ENCODE measurements at places on chromosomes 6 and 20.

DNA sequence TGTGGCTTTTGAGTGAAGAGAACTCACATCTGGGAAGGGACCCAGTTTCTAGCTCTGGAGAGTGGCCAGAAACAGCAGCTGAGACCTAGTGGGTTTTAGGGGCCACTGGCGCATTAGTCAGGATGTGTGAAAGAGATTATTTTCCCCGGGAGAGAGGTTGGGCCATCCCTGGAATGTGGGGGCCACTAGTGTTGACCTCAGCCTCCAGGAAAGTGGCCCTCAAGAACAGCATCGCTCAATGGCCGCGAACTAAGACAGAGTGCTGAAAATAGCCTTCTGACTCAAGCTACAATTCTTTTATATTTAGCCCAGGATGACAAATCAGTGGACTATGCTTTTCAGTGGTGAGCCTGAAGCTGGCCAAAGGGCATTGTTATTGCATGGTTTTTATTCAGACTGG lies 210.4 kb upstream of the RNF24 start:
- DNase-seq: peak; percentile 87

DNA sequence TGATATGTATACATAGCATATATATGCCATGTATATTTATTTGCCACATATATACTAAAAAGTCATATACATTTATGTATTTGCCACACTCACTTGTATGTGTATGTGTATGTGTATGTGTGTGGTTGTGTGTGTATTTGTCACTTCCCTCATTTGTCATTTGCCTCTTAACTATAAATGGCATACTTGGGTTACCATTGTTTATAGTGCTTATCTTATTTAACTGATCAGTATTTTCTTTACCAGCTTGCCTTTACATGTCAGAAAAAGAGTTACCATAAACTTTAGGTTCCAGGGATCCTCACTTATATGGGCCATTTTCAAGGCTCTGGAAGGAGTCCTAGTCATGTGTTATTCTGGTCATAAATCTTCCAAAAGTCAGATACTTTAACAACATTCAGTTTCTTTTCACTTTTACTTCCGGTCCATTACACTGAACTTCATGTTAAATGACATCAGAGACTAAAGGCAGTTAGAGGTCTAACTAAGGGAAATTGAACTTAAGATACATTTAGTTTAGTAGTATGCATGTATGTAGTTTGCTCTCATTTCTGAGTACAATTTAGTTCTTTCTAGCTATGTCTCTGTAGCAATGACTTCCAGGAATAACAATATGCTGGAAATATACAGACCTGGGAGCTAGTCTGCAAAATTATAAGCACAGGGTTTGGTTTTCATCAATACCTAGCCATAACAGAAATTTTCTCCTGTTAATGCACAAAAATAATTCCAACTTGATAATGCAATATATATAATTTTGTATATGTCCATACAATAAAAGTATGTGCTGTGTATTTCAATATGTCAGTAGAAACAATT lies 33.7 kb upstream of the HIVEP1 start:
- no peak for DNase-seq

GRCh38 chr6:35048631-35049083 lies 92.5 kb downstream of the TCP11 start:
- no peak for DNase-seq

- peak; percentile 64 for DNase-seq
Observed at GRCh38 chr20:57346477-57346876, 4.6 kb upstream of the RAE1 start.

DNA sequence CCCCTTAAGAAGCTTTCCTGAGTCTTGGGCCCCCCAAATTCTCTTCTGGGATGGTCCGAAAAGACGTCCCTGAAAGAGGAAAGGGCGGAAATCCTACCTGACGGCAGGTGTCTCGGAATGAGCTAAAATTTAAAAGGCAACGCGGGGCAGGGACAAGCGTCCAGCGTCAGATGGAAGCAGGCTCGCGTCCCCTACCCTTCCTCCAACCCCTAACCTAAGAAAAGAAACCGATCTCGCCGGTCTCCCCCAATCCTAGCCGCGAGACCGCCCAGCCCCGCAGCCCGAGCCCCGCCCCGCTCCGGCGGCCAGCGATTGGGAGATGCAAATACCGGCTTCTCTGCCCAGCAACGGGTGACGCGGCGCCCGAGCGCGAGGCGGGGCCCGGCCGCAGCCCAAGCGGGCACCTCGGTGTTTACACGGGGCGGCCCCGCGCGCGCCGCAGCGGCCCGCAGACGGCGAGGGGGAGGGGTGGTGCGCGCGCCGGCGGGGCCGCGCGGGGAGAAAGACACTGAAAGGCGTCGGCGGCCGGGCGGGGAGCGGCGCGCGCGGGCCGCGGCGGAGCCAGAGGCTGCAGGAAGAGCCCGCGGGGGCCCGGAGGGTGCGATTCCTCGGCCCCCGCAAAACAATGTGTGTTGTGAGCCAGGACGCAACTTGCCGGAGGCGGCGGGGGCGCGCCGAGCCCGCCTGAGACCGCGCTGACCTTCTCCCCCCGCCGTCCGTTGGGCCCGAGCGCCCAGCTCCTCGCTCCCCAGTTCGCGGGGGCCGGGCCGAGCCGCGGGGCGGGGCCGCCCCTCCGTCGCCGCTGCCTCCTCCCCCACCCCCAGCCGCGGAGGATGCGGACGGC lies at the start of gene SOX12:
Gene SOX12, plus strand, starts transcription at position 508 of the 844 bp plus-strand sequence. CDS start 373 bp downstream, outside the sequence.
- peak; percentile 89 for DNase-seq

DNA sequence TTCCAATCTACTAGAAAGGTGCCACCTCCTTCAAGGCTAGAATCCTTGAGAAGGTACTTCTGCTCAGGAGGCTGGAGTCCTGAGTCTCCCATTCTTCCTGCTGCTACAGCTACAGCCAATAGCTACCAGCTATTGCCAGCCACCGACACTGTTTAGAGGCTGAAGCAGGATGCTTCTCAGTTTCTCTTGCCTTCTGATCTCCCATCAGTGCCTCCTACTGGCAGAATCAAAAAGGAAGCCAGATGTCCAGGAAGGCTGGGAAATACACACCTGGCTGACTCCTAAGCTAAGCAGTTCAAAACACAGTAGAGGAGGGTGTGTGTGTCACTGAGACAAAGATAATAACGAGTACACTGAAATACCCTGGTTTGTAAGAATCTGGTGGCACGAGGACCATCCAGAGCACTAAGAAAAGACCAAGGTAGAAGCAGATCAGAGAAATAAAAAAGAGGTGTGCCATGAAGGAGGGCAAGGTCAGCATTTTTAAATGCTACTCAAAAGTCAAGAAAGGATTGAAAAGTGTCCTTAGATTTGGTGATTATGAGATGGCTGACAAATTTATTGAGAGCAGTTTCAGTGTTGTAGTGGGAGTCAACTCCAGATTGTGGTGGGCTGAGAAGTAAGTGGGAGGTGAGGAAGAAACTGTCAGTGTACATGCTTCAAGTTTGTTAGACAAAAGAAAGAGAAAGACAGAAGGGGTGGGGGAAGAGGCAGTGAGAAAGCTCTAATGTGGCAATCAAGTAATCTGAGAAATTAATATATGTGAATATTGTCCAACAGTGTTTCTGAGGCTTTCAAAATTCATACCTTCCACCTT lies 2.3 kb upstream of the HLA-DMA start:
- peak; percentile 41 for DNase-seq

DNA sequence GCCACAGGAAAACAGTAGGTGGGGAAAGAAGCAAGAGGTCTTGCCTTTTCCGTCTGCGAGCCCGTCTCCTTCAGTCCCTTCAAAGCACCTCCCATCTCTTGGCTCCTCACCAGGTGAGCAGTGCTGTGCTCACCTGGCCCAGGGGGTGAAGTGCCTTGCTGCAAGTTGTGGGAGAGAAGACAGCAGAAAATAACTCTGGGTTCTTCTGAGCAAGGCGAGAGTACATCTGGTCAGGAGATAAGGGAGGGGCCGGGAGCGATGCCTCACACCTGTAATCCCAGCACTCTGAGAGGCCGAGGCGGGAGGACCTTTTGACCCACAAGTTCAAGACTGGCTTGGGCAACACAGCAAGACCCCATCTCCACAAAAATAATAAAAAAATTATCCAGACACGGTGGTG lies 35.6 kb upstream of the TGM3 start:
- no peak for DNase-seq

DNA sequence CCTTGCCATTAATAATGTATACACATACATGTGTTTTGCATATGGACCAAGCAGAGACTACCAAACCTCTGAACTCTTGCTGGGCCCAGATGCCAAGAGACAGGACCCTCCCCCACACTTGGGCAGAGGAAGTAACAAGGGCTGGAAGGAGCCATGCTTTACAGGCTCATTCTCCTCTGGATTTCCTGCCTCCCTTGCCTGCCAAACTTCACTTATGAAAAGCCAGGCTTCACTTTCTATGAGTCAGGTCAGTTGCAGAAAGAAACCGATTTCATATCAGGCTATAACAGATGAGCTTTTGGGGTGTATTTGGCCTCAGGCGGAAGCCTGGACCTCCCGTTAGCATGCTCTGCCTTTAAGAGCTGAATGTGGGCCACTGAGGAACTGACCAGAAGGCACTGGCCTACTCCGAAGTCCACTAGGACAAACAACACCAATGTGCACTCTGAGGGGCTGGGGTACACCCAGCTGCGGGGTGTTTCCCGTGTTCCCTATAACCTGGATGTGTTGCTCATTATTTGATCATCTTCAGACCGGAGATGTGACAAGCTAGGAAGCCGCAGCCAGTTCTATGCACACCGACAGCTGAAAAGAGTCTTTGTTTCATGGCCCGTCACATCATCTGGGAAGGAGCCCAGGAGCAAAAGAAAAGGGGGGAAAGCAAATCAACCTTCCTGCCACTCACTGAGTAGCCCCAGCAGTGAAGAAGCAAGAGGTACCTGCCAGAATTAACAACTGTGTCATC lies 28.5 kb downstream of the HAO1 start:
- DNase-seq: no peak

DNA sequence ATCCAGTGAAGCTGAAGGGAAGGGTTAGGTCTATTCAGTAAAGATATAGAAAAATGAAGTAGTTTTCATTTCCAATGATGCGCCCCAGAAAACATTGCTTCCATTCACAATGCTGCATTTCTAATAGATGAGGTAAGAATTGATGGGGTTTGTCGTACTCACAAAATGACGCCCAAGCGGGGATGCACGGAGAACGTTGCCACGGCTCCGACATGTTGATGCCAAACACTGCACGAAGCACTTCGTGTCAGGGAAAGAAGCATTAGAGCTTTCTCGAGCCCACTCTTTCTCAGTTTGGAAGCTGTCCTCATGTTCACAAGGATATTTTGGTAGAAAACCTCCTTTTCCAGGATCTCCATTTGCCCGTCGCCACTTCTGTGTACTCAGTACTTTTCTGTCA lies 21.6 kb upstream of the MAFB start:
- no peak for DNase-seq

GRCh38 chr20:48378976-48379675 lies 448.7 kb downstream of the PREX1 start:
- peak; percentile 63 for DNase-seq

- DNase-seq: no peak
Observed at GRCh38 chr6:74269600-74269858, 573.5 kb downstream of the CD109 start.

GRCh38 chr6:23656255-23657194 lies 469.5 kb upstream of the NRSN1 start:
- DNase-seq: no peak

GRCh38 chr6:2674857-2675256 lies 75.9 kb downstream of the MYLK4 start:
- no peak for DNase-seq

DNA sequence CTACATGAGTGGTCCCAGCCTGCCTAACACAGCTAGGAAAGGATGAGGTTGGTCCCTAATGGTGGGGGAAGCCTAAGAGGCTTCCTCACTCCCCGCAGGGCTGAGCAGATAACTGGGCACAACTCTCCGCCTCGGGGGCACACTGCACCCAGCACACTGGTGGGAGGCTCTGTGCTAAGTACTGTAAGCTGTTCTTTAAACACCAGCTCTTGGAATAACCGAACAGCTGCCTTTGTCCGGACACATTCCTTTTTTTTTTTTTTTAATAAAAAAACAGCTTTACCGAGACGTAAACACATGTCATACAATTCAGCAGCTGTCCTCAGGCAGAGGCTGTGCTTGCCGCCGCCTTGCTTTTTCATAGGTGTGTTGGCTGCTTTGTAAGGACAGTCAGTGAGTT lies 6.9 kb downstream of the PSMG4 start:
- no peak for DNase-seq

GRCh38 chr6:34917626-34918285 lies 28.7 kb downstream of the ANKS1A start:
- DNase-seq: no peak

DNA sequence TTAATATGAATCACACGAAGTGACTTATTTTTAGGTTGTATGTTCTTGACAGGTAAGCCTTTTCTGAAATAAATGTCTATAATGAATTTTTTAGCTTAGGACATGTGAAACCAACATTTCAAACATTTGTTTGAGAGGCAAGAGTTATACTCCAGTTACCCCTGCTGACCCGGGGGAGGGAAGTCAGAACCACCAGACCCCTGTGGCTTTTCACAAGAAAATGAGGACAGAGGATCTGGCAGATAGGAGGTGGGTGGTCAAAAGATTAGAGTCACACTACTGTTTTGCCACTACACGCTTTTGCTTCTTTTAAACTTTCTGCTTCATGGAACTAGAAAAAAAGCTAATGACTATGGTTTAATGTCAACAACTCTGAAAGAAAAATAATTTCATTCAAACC lies 27.5 kb upstream of the ADGRF4 start:
- no peak for DNase-seq

GRCh38 chr6:158408552-158409130 lies 96.4 kb downstream of the TULP4 start:
- no peak for DNase-seq

DNA sequence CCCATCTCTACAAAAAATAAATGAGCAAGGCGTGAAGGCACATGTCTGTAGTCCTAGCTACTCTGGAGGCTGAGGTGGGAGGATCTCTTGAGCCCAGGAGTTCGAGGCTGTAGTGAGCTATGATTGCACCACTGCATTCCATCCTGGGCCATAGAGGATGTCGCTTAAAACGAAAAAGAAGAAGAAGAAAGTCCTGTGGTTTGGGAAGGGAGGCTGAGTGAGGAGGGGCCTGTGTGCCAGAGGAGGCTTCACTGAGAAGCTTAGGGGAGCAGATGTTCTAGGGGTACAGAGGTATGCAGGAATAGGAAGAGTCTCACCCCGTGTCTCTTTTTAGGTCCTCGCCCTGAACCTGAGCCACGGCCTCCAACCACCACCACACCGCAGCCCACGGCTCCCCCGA lies 4.2 kb downstream of the MMP9 start:
- no peak for DNase-seq

GRCh38 chr6:89501222-89501621 lies 68.3 kb downstream of the ANKRD6 start:
- no peak for DNase-seq

GRCh38 chr20:2386516-2387179 lies 5.9 kb downstream of the TGM6 start:
- no peak for DNase-seq

- no peak for DNase-seq
Observed at GRCh38 chr6:46189726-46190125, 18.9 kb upstream of the ENPP5 start.

- no peak for DNase-seq
Observed at GRCh38 chr6:44712353-44713111, 325.0 kb downstream of the CDC5L start.

GRCh38 chr6:166024252-166024651 lies 143.4 kb downstream of the TBXT start:
- DNase-seq: no peak

GRCh38 chr6:56851074-56851473 lies 103.8 kb upstream of the BEND6 start:
- peak; percentile 59 for DNase-seq
